Mesenteric fat pad (tissue), 1 donor: ENCODE measurements at places on chromosomes 6 and 20. TPM values are rescaled to one million over a fixed set of nuclear protein-coding genes. Genes with fewer than 3 reads are reported as not detected.

- DNase-seq: no peak
Observed at GRCh38 chr6:151882206-151882605, 74.7 kb downstream of the ESR1 start.

GRCh38 chr6:100453701-100454521, 10.8 kb downstream of the SIM1 start:
- DNase-seq: no peak

GRCh38 chr20:33812152-33812849, 1.2 kb downstream of the CHMP4B start:
- DNase-seq: no peak

GRCh38 chr6:160215232-160215631, 43.4 kb downstream of the SLC22A2 start:
- no peak for DNase-seq

GRCh38 chr6:128694303-128695009, 174.1 kb upstream of the PTPRK start:
- DNase-seq: no peak

DNA sequence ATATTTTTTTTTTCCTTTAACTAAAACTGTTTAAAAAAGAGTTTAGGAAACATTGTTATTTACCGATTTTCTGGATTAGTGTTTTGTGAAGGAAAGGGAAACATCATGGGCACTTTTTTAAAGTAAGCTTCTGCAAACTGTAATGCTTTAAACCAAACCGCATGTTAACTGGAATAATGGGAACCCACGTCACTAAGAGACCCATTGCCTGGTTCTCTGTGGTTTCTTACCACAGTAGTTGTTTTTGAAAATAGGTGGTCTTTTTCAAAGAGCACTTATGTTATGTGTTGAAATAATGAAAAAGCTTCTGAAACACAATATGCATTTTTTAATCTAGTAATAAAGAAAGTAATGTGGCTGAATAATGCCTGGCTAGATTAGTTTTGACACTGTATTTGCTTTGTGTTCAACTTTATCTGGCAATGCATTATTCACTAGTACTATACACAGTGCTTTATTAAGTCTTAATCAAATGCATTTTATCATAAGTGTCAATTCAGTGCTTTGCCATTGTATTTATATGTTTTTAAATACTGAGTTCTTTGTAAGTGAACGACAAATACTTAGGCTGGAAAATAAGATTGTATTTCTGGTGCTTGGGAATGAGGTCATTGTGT, 754.1 kb upstream of the FLRT3 start:
- no peak for DNase-seq

DNA sequence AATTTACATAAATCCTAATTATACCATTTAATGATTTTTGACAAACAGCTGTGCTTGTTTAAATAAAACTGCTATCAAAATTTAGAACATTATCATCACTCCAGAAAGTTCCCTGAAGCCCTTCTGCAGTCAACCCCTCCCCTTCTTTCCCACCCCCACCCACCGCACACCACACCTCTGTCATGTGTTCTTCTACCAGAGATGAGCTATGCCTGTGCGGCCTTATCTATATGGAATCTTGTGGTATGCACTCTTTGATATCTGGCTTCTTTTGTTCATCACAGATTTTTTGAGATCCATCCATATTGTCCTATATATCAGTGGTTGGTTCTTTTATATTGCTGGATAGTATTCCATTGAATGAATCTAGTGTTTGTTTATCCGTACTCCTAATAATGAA, 7.2 kb downstream of the MYLIP start:
- DNase-seq: no peak

DNA sequence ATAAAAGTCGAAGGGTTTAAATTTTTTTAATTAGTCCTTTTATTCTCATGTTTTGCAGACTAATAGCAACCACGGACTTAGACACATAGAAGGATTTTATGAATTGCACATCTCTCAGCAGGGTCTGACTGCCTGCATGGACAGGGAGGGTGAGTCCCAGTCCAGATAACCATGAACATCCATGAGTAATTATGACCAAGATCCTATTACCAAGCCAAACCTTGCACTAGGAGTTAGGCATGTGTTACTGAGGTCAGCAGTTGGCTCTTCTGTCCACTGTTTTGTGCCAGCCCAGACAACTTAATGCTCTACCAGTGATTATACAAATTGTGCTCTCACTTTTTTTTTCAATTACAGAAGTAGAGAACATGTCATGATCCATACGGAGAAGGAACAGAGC, 211.2 kb downstream of the MAFB start:
- no peak for DNase-seq

BYSL gene
- total RNA-seq: 31.1 TPM

KCNK5 gene
- 0.87 TPM for total RNA-seq

LY6G6F gene
- total RNA-seq: not detected

KCNK15 gene
- 3.1 TPM for total RNA-seq

OR2H2 gene
- total RNA-seq: not detected
